ENCODE measurements at places on chromosomes 4 and X.

- no peak for DNase-seq
Measured at GRCh38 chr4:87370068-87370467, 20.9 kb downstream of the HSD17B11 start.

- DNase-seq = no peak
Measured at GRCh38 chr4:63787326-63787725, 621.9 kb downstream of the TECRL start.

- DNase-seq = no peak
Measured at GRCh38 chrX:27350476-27350875, 112.7 kb downstream of the PPP4R3C start.

GRCh38 chrX:29237972-29238371 lies 650.7 kb downstream of the IL1RAPL1 start:
- no peak for DNase-seq

- DNase-seq = no peak
Measured at GRCh38 chr4:188046657-188047056, 51.1 kb downstream of the ZFP42 start.

- no peak for DNase-seq
Measured at GRCh38 chrX:66756717-66757116, 117.8 kb upstream of the EDA2R start.

DNA sequence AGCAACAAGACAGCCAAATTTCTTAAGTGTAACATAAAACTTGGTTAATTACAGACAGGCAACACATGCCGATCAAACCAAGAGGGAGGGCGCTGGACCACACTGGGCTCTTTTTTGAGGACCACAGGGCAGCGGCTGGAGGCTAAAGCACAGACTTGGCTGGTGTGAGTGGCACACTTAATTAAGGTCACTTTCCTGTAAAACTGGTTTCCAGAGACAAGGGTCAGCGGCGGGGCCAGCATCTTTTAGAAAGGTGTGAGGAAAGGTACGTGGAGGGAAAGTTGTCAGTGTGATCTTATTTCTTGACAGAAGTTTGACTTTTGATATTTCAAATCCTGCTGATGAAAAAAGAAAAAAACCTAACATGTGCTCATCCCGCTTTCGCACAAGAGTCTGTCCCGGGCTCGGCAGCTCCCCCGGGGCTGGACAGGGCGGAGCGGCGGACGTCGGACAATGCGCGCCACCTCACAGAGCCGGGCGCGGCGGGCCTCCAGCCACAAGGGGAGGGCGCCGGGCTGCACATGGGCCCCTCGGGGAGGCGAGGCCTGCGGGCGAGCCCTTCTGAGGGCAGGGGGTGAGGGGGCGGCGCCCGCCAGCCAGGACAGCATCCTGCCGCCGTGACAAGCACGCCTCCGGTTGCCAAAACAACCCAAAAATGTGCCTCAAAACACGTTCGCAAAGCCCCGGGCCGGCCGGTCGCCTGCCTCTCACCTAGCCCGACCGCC lies 660 bp upstream of the HSPA4L start:
- no peak for DNase-seq

- no peak for DNase-seq
Measured at GRCh38 chr4:123327846-123328429, 68.7 kb upstream of the SPRY1 start.

GRCh38 chr4:181860668-181861067 lies 382.5 kb upstream of the TENM3 start:
- DNase-seq = no peak

- DNase-seq = no peak
Measured at GRCh38 chr4:135256111-135256510, 1054.5 kb upstream of the PABPC4L start.

DNA sequence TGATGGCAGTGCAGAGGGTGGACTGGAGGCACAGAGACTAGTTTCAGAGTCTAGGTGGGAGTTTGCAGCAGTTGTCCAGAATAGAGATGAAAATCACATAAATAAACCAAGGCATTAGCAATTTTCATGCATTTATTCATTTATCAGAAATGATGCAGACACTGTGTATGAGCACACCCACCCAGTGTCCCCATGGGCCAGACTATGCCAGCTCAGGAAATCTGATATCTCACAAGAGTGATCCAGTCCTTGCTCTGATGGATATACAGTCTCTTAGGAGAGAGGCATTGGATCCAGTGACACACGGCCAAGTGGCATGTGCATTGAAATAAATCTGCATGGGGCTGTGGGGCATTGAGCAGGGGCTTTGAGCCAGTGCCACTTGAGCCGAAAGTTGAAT lies 228.2 kb downstream of the FRMPD4 start:
- no peak for DNase-seq

- DNase-seq = no peak
Measured at GRCh38 chrX:43108828-43109227, 330.9 kb upstream of the PPP1R2C start.

- DNase-seq = no peak
Measured at GRCh38 chr4:144599621-144600020, 46.3 kb upstream of the HHIP start.

DNA sequence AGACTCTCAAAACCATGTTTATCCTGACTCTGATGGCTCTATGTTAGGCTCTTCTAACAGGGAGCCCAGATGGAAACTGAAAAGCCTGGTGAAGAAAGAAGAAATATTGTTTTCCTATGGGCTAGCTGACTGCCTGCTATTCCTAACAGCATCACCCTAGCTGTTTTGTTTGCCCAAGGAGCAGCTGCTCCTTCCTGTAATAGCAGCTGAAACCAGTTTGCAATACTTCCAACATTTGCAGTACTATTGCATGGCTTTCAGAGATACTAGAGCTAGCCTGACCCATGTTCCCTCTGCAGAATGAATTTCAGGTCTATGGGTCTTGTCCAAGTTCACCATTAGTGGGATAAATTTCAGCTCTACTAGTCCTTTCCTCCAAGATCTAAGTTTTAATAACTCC lies 495.2 kb downstream of the INPP4B start:
- DNase-seq = no peak

GRCh38 chr4:119834906-119835612 lies 206.5 kb upstream of the PDE5A start:
- no peak for DNase-seq

GRCh38 chr4:175469514-175469913 lies 342.6 kb downstream of the GPM6A start:
- no peak for DNase-seq

DNA sequence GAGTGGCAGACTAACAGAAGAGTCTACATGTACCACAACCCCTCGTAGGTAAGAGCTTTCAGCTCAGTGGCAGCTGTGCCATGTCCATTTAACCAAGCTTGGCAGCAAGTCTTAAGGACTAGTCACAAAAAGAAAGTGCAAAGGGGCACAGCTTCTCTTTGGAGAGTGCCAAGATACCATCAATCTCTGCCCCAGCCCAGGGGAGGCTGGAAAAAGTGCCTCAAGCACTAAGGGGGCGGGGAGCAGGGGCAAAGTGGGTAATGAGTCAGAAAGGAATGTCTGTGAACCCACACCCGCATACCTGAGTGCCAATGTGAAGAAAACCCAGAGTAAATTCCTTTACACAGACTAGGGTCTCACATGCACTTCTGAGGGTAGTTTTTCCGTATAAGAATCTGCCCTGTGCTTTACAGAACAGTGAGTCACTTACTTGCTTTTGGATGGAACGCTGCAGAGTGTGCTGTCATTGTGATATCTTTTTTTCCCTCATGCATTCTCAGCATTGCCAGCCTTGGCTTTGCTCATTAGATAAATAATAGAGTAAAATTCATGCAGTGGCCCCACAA lies 219.8 kb downstream of the ZNF674 start:
- peak; percentile 35 for DNase-seq

DNA sequence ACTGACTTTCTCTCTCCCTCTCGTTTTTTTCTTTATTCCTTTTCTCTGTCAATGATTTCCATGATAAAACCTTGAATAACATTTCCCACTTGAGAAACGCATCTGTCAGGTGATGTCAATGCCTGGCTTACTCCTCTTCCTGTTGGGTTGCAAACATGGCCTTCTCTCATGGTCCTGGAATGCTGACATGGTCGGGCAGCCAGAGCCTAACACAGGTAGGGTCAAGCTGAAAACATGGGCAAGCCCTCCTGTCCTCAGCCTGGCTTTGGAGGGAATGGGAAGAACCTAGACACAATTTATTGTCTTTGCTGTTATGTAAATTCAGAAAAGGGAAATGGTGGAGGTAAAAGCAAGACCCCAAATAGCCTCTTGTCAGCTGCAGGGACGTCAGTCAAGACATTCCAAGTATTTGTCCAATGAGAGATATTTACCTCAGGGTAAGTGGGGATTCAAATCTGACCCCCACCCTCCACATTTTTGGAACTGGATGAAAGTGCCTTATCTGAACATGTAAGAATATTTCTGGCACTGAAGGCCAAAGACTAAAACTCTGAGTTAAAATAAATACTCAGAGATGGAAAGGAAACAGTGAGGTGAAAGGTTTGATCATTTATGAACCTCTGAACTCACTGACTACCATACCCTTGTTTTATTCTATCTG lies 473.8 kb downstream of the SPRY1 start:
- DNase-seq = no peak

DNA sequence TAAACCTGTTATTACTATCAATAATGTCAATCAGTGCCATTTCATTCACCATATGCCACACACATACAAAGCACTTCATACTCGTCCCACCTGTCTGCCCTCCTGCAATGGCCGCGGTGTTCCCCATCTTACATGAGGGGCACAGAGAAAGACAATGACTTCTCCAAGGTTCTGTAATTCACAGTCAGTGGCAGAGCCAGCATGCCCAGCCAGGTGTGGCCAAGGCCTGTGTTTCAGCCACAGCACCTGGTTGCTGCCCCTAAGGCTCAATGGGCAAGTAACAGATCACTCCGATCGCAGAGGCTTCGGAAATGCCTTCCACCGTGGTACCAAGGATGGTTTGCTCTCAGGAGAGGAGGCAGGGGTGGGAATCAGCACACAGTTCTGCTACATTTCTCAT lies 10.9 kb downstream of the AFAP1 start:
- DNase-seq = no peak

DNA sequence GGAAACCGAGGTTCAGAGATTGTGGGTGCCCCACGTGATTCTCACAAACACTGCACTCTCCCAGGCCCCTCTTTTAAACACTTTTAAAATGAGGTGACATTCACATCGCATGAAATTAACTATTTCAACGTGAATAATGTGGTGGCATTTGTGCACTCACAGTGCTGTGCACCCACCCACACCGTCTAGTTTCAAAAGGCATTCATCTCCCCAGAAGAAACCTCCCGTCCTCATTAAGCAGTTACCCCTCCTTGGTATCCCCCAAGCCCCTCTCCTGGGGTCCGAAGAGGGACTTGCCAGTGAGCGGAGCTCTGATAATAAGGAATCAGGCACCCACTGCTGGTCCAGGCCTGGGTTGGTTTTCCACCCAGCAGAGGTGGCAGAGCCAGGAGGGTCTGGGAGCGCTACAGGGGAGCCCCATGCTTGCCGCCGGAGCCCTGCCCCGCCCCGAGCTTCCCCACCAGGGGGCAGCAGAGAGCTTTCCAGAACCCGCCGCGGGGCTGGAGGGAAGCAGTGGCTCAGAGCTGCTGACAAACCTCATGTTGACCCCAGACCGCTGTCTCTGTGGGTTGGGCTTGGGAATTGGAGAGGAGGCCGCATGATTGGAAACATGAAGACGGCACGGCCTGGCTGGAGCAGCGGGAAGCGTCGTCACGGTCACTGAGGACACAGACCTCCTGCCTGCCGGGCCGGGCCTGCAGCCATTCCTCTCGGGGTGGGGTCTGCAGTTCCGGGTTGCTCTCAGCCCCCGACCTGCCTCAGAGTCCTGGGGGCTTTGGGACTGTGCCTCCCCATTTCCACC lies 27.5 kb upstream of the HTRA3 start:
- DNase-seq = peak; percentile 60

DNA sequence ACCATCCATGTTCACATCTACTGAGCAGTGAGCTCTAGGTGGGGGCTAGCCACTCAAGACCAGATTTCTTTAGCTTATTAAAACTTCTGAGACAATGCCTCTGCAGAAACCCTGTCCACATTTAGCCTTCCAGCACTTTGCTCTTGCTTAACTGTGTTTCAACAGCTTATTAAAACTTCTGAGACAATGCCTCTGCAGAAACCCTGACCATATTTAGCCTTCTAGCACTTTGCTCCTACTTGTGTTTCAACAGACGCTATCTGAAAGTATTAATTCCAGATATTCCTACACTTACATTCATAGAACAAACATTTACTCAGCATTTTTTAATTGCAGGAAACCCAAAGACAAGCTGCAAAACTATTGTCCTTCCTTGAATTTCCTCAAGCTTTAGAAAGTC lies 91.9 kb downstream of the SEL1L3 start:
- no peak for DNase-seq

GRCh38 chrX:53047228-53047627 lies 1.4 kb upstream of the GPR173 start:
- DNase-seq = no peak

- DNase-seq = no peak
Measured at GRCh38 chr4:137608085-137608484, 75.8 kb upstream of the PCDH18 start.

GRCh38 chrX:109390556-109390955 lies 91.3 kb downstream of the GUCY2F start:
- no peak for DNase-seq

GRCh38 chr4:188012426-188012945 lies 16.9 kb downstream of the ZFP42 start:
- no peak for DNase-seq

DNA sequence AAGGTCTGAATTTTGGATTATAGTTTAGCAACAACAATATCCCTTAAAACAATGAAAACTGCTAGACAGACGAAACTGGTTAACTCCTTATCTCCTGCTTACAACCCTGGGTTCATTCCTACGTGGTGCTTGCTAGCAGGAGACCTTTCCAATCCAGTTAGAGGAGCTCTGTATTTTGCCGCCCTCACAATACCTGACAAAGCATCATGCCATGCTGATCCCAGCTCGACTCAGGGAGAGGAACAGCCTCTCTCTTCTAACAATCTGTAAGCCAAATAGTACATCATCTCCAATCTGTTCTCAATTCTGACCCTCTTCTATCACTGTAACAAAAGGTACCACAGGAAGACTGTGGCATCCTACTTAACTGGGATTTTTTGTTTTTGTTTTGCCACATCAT lies 74.4 kb downstream of the PAPSS1 start:
- no peak for DNase-seq

GRCh38 chr4:60588556-60588955 lies 611.6 kb upstream of the ADGRL3 start:
- no peak for DNase-seq

- DNase-seq = no peak
Measured at GRCh38 chr4:135281230-135281629, 1079.6 kb upstream of the PABPC4L start.

DNA sequence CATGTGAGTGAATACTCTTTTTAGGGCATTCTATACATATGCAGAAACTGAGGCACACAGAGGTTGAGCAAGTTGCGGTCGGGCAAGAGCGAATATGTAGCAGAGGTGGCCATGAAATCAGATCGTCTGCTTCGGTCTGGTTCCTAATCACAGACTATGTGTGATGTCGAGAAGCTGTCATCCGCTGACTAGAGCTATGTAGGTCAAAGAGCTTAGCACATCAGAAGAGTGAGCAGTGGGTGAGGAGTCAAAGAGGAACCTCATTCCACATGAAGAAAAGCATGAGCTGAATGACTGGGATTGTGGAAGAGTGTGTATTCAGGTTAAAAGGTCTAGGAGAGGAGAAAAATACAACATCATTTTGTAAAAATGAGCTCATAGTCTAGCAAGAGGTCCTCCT lies 19.0 kb downstream of the GAB3 start:
- no peak for DNase-seq

Measured in CD4-positive, alpha-beta T cell treated with Interleukin-4 for 4 hours (primary cell).